ENCODE measurements at places on chromosomes 11 and 22.
A peak's percentile ranks its signal among the peaks of the same experiment; 100 is the strongest.

DNA sequence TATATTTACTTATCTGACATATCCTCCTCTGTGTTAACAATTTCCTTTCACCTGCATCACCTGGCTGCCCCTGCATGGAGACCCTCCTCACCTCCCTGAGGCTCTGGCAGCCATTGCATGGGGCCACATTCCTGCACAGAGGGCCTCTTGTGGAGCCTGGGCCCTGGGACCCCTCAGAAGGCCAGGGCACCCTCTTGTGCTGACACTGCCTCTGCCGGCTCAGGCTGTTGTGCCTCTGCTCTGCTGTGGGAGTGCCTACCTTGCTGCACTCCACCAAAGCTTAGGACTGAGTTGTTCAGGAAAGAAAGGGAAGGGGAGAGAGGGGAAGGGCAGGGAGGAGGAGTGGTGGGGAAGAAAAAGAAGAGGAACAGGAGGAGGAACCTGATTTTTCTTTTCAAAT, 194.5 kb downstream of the ADAMTS15 start:
- no peak for DNase-seq

GRCh38 chr11:34346551-34346950, 11.3 kb downstream of the ABTB2 start:
- DNase-seq, result no peak

DNA sequence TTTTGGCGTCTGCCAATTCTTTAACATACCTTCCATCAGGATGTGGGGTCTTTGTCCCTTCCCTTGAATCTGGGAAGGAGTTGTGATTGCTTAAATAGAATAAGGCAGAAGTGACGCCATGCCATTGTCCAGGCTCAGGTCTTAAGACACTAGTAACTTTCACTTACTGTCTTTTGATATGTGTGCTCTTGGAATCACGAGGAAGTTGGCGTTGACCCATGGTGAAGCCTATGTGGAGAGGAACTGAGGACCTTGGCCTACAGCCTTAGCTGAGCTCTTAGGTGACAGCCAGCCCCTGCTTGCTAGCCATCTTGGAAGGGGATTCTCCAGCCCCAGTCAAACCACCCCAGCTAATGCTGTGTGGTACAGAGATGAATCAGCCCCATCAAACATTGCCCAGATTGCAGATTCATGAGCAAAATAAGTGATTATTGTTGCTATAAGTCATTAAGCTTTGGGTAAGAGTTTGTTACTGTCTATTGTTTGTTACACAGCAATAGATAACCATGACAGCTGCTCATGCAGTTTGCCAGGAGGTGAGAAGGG, 17.6 kb upstream of the CLPB start:
- DNase-seq, result no peak

- peak; percentile 37 for DNase-seq
Observed at GRCh38 chr11:13238879-13239514, 38.6 kb upstream of the BMAL1 start.

- no peak for DNase-seq
Observed at GRCh38 chr22:17549183-17549582, 14.1 kb upstream of the SLC25A18 start.

DNA sequence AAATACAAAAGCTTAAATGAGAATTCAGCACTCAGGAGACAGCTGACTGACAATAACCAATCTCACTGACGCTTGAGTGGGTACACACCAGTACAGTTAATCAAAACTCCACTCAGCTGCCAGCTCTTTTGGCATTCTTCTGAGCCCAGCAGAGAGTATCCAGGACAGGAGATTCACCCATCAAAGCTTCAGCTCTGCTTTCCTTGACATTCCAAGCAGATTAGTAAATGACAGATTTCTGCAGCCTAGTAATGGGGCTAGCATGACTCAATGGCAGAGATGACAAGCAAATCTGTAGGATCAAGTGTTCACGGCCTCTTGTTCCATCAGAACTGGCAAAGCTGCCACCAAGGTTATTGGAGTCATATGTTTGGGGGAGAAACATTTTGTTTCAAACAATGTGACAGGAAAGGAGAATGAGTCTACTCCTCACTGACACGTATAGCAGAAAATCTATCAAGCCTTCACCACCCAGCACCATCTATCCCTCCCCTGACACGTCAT, 420.0 kb downstream of the DYNC2H1 start:
- DNase-seq, result no peak

GRCh38 chr11:35267504-35267903, 128.5 kb downstream of the CD44 start:
- no peak for DNase-seq

DNA sequence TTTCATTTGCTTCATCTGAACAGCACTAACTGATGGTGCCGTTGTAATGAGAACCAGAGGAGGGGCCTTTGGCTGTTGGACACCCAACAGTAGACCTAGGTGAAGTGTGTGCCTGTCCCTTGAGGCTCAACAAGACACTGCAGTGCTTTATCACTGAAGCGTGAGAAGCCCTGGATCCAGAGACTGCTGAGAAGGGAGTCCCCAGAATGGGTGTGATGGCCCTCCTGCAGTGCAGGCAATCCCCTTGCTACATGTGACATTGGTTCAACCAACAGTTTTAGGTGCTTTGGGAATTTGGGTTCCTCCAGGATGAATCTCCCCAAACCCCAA, 125.6 kb downstream of the BRD1 start:
- DNase-seq, result no peak

DNA sequence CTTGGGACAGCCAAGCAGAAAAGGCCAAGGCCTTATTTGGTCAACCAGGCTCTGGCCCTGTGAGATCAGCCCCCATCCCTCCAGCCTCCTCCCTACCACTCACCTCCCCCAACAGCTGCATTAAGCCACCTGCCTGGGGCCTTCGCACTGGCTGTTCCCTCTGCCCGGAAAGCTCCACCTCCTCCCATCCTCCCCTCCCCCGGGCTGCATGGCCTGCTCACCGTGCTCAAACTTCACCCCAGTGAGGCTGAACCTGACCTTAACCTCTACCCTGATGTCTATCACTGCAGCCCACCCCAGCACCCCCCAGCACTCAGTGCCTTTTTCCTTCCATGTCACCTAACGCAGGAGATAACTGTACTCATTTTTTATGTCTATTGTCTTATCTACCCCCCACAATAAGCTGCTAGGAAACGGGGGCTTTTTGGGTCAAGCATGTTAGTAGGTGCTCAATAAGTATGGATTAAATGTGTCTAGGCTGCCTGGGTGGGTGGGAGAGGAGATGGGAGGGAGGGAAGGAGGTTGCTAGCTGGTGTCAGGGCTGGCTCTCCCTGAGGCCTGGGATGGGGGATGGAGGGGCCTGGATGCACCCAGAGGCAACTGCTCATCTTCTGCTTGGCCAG, 912 bp downstream of the PTPRCAP start:
- peak; percentile 66 for DNase-seq

DNA sequence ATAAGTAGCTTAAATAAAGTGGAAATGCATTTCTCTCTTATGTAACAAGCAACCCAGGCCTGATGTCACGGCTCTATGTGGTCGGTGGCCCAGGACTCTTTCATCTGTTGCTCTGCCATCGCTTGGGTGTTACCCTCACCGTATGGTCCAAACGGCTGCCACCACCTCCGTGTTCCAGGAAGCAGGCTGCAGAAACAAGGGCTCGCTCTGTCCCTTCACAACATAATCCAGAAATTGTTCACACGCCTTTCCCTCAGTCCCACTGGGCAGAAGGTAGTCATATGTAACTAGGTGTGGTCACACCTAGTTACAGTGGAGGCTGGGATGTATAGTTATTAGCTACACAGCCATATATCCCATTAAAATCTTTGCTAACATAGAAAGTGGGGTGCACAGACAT, 421.0 kb downstream of the SOX6 start:
- DNase-seq, result no peak

DNA sequence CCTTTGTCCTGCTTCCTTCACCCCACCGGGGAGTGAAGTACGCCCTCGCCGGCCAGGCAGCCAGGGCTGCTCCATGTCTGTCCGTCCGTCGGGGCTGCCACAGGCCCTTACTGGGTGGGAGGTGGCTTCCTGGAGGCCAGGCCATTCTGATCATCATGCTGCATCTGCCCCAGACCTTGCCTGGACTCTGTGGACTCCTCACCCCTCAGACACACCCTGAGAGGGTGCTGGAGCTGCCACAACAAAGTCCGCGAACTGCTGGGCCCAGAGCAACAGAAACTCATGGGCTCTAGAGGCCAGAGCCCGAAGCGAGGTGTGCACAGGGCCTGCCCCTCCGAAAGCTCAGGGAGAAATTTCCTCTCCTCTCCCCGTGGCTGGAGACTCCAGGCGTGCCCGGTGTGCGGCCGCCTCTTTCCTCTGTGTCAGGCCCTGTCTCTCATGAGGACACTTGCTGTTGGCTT, 124.2 kb downstream of the KCNQ1OT1 start:
- DNase-seq, result no peak

GRCh38 chr11:69530278-69531070, 49.0 kb downstream of the LINC01488 start:
- no peak for DNase-seq

DNA sequence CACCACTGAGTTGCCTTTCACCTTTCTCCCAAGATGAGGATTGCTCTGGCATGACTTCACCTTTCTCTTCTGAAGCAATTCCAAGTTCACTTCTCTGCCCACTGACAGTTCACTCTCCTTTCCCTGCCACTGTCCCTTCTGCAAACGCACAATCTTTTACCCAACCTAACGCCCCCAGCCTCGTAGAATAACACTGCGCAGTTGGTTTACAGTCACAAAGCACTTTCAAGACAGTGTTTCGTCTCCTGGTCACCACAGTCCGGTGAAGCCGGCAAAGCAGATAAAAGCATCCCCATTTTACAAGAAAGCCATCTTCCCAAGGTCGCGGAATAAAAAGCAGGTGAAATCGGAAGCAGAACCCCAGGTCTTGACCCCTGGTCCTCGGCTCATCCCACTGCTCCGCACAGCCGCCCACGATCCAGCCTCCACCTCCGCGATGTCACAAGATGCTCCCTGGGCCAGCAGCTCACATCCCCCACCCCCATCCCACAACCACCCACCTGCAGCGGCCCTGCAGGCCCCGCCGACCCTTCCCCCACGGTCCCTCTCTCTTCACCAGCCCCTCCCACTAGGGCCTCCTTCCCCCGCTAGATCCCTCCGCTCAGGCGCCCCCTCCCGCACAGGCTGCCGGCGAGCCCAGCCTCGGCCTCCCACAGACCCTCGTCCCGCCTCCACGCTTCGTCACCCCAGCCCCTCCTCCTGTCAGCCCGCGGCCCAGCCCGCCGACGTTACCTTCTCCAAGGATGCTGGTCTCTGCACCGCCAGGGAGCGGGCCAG, 585 bp downstream of the PI4KA start:
- peak; percentile 79 for DNase-seq

- no peak for DNase-seq
Observed at GRCh38 chr22:27952091-27952490, 33.0 kb upstream of the PITPNB start.

DNA sequence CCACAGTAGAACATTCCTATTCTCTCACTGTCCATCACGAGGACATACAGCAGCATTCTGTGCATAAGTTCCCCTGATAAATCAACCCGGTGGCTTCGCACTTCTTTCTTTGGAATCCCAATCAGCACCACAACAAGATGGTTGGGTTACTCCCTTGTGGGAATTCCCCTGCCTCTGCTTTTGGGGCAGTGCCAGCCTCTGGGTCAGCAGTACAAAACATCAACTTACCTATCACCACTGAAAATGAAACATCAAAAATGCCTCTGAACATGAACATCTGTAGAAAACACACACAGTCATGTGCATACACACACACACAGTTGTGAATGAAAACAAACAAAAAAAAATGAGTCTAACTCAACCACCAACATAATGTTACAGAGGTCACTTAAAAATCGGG, 79.3 kb downstream of the KCNA4 start:
- no peak for DNase-seq

GRCh38 chr11:120062561-120062930, 75.4 kb downstream of the TRIM29 start:
- no peak for DNase-seq

- DNase-seq, result no peak
Observed at GRCh38 chr11:92838759-92839310, 130.6 kb upstream of the MTNR1B start.

DNA sequence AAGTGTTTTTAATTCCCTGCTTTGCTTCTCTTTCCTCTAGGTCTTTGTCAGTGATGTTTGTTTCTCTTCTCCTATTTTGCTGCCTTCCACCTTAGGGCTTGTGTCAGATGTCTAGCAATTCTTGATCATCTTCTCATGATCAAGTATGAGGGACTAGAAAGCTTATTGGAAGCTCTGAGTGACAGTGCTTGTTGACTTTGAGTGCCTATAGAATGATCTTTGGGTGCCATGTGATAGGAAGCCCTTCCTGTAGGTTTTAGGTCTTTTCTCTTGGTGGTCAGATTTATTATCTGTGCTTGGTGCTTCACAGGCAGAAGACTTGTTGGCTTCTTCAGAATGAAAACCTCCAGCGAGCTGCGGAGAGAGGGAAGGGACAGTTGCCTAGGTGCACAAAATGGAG, 43.1 kb downstream of the BSX start:
- no peak for DNase-seq

- no peak for DNase-seq
Observed at GRCh38 chr11:109590782-109591181, 168.8 kb downstream of the C11orf87 start.

- no peak for DNase-seq
Observed at GRCh38 chr11:46560300-46560991, 33.4 kb downstream of the AMBRA1 start.

Data from stimulated activated CD4-positive, alpha-beta T cell treated with anti-CD3 and anti-CD28 coated beads, Interleukin-12 subunit alpha, Interleukin-12 subunit beta, amount 100 ng/mL, for 24 hours (primary cell).